ENCODE measurements at places on chromosomes 4 and X.

DNA sequence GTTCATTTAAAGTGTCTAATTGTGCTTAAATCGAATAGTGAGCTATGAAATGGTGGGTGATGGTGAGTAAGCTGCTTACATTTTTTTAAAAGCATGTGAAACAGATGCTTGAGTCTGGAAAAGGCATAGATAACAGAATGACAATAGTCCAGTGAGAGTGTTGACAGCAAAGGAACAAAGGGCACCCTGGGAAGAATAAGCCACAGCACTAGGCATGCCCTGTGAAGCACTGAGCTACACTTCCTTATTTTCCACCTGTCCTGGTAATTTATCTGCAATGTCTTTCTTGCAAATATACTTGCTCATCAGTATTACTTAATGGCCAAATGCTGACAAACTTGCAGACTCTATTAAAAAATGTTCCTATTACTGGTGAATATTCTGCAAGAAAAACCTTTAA lies 168.7 kb downstream of the PRDM5 start:
- DNase-seq, result no peak

GRCh38 chrX:4708970-4709760 lies 995.7 kb upstream of the PRKX start:
- no peak for DNase-seq

- no peak for DNase-seq
Observed at GRCh38 chrX:45669715-45670340, 469.2 kb upstream of the DIPK2B start.

DNA sequence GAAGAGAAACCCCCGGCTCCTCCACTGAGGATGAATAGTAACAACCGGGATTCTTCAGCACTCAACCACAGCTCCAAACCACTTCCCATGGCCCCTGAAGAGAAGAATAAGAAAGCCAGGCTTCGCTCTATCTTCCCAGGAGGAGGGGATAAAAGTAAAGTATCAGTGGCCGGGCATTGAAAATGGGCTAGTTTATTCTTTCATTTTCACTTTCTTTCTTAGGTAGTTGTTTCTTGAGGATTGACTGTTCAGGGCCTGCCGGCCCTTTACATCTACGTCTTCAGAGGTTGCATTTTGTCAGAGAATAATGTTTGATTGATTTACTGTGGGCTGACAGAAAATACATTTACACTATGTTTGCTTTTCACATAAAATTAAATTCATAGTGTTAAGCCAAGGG lies 27.1 kb downstream of the PAK3 start:
- DNase-seq, result no peak

- DNase-seq, result no peak
Observed at GRCh38 chrX:107452581-107452980, 3.1 kb downstream of the FRMPD3 start.

- no peak for DNase-seq
Observed at GRCh38 chrX:68941385-68941952, 112.6 kb downstream of the EFNB1 start.

DNA sequence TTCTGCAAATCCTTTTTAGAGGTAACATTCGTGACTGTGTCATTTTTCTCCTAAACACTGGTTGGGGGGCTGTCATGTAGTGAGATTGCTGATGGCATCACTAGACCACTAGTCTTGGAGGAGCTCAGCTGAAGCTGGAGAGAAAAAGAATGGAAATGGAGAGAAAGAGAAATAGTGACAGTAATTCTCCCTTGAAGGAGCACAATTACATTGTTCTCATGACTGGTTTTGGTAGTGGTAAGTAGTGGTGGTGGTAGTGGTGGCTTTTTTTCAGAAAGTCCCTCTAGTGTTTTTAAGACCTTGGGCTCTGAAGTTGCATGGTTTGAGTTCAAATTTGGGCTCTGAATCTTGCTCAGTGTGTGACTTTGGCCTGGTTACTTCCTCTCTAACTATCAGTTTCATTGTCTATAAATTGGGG lies 99.8 kb downstream of the LARP7 start:
- no peak for DNase-seq

GRCh38 chr4:37908488-37909331 lies 17.8 kb downstream of the TBC1D1 start:
- DNase-seq, result no peak

GRCh38 chr4:128281354-128281753 lies 6.3 kb downstream of the PGRMC2 start:
- DNase-seq, result no peak
